CD14-positive monocyte (primary cell): ENCODE measurements at places on chromosomes 7 and 10.

- DNase-seq = no peak
Observed at GRCh38 chr7:70072220-70072619, 473.9 kb downstream of the AUTS2 start.

- DNase-seq = no peak
Observed at GRCh38 chr7:150323682-150324372, 482 bp upstream of the ACTR3C start.

DNA sequence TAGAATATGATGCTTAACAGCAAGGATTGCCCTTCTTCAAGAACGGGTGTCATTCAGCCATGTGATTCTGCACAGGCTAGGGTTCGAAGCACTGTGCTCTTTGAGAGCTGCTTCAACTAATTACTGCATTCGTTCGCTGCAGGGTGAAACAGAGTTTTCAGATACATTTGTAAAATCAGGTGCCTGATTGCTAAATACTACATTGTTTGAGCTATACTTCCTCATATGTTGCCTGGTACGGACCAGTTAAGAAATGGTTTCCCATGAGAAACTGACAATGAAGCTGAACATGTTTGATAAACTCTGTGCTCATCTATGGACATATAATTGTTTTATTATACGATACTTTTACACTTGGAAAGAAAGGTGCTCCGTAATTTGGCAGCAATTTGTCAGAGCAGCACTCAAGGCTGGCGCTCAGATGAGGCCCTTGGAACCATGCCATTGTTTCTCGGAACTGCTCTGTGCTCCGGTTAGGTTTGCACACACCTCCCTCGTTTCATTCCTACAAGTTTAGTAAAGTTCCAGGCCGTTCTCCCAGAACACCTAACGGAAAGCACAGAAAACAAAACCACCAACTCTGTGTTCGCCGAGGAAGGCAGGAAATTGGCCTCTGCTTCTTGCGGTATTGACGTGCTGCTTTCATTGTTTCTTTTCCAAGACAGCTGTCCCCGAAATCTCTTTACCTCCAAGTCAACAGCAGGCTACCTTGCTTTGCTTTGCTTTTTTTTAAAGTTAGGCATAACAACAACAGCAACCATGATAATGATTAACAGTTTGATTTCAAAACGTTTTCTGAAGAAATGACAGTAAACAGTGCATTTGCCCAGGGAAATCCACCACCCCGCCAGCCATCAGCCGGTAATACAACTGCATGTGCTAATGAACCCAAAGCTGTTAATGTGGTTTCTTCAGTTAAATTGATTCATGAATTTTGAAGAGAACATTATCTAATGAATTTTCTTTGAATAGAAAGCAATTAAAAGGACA is 206.9 kb downstream of the EBF3 start:
- peak; percentile 17 for DNase-seq

DNA sequence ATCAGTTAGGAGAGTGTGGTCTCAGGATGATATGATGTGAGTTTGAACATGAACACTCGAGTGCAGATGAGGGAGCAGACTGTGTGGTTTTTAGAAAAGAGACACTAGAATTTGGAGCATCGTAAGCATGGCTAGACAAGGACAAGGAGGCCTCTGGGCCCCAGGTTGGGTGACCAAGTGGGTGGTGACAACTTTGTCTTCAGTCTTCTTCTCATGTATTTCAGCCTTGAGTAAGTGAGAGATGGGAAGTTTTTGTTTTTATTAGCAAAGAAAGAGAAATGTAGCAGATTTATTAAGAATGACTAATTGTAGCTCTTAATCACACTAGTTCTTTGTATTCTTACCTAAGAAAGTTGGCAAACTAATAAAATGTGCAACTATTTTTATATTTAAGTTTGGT is 16.3 kb downstream of the TES start:
- DNase-seq = no peak
